ENCODE measurements at places on chromosomes 6 and 20.

DNA sequence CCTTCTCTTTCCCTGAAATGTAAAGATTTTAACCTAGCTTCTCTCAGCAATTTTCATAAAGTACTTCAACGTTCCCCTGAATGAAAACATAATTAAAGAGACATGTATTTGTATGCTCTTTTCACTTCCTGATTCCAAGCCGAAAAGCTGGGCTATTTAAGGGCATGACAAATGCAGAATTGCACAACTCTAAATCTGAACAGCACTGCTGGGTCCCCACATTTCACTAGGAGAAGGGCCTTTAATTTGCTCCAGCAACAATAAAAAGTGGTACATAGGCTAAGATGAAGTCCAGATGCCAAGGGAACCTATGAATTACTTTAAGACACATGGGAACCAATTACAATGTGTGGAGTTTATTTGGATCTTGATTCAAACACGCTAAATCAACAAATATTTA lies 42.0 kb downstream of the IRAK1BP1 start:
- DNase-seq, result peak; percentile 29

- no peak for DNase-seq
These were observed 23.6 kb downstream of the RWDD2A start for GRCh38 chr6:83216806-83217205.

GRCh38 chr20:31690124-31690666 lies 32.5 kb downstream of the BCL2L1 start:
- no peak for DNase-seq

GRCh38 chr6:130366107-130367005 lies 539 bp downstream of the TMEM200A start:
- no peak for DNase-seq

DNA sequence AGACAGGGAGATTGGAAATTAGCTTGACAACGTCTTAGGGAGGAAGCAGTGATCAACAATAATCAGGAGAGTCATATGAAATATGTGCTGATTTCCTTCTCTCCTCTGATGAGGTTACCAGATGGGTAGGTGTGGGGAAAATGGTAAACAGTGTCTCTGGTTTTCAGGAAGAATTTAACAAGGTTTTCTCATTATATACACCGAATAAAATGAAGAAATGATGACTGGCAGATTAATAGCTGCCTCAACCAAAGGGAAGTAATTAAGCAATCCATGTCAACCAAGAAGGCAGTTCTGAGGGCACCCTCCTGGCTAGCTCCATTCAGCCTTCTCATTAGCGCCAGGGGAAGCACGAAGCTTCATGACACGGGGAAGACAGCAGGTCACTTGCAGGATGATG lies 12.7 kb upstream of the RAMACL start:
- no peak for DNase-seq

DNA sequence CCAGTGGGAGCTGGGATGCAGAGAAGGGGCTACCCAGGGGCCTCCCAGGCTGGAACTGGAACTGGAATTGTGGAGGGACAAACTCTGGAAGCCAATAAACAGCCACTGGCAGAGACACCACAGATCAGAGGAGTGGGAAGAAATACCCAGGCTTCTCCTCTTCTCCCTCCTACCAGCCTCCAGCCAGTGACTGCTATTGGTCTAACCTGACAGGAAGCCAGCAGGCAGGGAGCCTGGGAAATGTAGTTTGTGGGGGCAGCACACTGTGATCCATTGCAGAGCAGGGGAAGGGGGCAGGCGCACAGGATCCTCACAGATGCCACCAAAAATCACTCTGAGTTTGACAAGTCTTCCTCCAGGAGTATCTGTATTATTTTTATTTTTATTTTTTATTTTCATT lies 12.1 kb upstream of the MLN start:
- peak; percentile 44 for DNase-seq

DNA sequence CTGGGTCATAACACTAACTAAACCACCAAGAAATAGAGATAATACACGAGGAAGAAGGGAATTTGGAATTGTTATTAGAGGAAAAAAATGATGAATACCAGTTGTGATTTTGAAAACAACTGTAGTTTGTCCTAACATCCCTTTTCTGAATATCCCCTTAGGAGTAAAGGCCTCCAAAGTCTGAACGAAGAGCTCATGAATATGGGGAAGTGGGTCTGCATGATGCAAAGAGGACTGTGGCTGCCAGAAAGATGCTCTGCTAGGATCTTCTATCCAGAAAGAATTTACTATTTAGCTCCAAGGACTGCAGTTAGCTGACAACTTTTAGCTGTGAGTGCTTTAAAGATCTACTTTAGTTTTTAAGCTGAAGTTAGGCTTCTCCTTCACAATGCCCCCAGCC lies 308.8 kb upstream of the HS3ST5 start:
- no peak for DNase-seq

DNA sequence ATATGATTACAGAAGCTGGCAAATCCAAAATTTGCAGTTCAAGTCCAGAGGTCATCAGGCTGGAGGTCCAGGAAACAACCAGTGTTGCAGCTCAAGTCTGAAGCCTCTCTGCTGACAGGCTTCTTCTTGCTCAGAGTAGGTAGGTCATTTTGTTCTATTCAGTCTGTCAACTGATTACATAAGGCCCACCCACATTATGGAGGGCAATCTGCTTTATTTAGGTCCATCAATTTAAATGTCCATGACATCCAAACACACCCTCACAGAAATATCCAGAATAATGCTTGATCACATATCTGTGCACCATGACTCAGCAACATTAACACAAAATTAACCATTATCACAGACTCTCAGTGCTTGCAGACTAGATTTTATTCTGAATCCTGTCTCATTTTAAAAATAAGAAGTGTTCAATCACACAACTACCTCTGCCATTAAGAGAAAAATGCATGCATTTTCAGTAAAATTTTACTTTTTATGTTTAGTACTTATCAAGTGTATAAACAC lies 759.2 kb upstream of the ADGRB3 start:
- no peak for DNase-seq

GRCh38 chr20:12166053-12166717 lies 248.5 kb downstream of the BTBD3 start:
- DNase-seq, result no peak

DNA sequence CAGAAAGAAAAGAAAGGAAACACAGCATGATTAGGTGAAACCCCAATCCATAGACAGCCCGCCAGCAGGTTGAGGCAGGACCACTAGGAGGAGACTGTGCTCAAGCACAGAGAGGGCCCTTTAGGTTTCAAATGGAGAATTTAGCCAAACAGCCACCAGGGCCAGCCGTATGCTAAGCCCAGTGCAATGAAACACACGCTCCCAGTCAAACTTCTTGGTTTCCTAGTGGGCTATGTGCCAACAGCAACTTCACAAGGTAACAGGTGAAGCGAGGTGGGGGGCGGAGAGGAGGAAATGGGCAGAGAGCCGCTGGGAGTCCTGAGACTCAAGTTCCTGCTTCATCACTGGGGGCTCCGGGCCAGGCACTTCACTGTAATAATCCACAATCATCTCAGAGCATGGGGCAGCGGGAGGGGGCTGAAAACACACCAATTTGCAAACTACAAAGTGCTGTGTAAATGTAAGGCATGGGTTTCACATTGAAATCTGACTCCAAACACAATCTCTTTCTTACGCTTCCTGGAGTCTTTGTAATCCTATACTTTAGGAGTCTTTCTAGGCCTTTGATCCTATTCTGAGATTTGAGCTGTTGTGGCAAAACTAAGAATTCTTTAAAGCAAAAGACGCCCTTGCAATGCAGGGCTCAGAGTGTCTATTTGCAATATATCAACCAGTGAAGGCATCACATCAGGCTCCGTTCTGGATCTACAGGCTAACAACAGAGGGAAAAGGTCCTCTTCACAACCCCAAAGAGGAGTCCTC lies 117.3 kb downstream of the OPRM1 start:
- DNase-seq, result peak; percentile 53

DNA sequence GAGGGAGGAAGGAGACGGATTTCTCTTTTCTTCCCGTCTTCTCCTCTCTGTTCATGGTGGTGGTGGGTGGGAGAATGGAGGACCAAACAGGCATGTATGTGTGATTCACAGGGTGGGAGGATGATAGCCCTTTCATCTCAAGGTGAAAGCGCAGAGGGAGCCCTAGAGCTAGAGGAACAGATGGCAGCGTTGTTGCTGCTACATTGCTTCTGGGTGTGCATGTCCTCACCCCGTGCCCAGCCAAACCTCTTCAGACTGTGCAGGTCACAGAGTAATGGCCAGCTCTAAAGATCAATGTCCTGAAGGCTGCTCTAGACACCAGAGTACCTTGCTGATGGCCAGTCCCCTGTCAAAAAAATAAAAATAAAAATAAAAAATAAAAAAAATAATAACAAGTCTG lies 301.8 kb downstream of the TBC1D7 start:
- no peak for DNase-seq

DNA sequence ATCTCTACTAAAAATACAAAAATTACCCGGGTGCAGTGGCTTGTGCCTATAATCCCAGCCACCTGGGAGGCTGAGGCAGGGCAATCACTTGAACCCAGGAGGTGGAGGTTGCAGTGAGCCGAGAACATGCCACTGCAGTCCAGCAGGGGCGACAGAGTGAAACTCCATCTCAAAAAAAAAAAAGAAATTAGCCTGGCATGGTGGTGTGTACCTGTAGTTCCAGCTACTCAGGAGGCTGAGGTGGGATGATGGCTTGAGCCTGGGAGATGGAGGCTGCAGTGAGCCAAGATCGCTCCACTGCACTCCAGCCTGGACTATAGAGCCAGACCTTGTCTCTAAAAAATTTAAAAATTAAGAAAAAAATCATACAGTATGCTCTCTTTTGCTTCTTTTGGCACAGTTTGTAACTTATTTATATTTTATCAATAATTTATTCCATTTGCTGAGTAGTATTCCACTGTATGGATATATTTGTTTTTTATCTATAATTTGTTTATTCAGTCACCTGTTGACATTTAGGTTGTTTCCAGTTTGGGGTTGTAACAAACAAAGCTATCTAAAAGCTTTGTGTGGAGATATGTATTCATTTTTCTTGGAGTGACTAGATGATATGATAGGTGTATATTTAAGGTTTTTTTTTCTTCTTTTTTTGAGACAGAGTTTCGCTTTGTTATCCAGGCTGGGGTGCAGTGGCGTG lies 8.0 kb upstream of the MYBL2 start:
- no peak for DNase-seq

GRCh38 chr20:24755411-24755922 lies 193.6 kb upstream of the CST7 start:
- no peak for DNase-seq

DNA sequence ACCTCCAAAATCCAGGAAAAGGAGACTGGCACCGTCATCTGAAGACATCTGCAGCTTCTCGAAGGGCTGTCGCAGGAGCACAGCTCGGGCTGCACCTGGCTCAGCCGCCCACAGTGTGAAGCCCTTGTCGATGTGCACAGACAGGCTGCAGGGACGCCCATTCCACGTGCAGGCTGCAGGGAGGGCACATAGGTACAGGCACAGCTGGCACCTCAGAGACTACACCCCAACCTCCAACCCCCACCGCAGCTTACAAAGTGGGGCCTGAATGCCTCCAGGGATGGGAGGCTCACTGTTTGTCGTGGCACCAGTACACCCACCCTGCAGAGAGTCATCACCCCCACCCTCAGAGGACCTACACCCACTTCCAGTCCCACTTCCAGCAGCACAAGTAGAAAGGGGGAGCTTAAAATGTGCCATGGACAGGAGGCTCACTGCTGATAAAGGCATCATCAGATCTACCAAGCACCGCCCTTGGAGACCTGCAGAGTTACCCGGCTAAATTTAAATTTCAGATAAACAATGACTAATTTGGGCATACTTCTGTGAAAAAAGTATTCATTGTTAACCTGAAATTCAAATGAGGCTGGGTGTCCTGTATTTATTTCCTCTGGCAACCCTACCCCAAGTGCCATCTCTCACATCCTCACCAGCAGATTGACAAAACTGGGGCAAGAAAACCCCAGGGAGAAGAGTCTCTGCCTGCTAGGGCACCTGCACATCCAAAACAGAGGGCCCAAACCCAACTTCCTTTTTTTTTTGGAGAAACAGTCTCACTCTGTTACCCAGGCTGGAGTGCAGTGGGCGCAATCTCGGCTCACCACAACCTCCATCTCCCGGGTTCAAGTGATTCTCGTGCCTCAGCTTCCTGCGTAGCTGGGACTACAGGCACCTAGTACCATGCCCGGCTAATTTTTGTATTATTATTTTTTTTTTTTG lies 7.7 kb upstream of the CDK5RAP1 start:
- no peak for DNase-seq

DNA sequence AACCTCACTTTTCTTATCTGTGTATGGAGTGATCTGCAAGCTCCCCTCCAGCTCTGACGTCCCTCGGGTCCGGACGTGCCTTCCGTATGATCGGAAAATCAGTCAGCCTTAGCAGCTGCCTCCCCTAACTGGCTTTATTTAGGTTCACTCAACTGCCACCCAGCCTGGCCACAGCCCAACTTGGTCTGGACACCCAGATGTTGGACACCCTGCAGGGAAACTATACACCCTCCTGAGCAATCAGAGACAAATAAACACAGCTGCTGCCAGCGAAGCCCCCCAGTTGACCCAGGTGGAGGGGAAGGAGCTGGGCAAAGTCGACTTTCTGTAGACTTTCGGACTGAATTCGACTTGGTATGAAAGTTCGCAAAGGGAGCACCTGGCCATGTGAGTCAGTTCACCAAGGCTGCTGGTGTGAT lies 28.9 kb downstream of the TBC1D7 start:
- no peak for DNase-seq

DNA sequence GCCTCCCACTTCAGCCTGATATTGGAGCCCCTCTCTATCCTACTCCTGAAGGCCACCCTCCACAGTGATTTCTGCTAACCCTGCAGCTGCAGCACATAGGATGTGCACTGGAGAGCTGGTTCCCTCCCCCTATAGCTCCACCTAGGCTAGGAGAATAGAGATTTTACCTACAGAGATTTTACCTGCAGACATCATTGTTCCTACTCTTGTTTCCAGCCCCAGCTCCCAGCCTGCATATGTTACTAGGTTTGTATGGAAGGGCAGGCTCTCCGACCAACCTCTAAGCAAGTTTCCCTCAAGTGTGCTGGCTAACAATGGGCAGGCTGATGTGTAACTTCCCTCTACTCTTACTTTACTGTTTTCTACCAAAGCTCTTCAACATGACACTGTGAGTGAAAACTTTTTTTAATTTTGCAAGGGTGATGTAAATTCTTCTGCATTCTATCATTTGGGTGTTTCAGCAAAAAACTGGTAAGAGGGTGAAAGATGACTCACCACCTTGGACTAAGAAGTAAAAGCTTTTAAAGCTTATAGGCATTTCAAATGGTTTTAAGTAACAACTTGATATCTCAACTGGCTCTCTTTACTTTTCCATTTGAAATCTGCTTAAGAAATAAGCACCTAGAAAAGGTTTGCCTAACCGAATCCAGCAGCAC lies 106.8 kb downstream of the CDK19 start:
- DNase-seq, result no peak

- DNase-seq, result no peak
These were observed 273.1 kb downstream of the CLIC5 start for GRCh38 chr6:45742591-45742990.

Data from hematopoietic multipotent progenitor cell (in vitro differentiated cells).